RWPE2 (cell line): ENCODE measurements at places on chromosomes 3 and 15.
A peak's percentile ranks its signal among the peaks of the same experiment; 100 is the strongest.

GRCh38 chr3:18047052-18047451 is 304.6 kb upstream of the TBC1D5 start:
- no peak for DNase-seq

- DNase-seq = no peak
Measured at GRCh38 chr3:161794551-161794950, 297.9 kb downstream of the OTOL1 start.

DNA sequence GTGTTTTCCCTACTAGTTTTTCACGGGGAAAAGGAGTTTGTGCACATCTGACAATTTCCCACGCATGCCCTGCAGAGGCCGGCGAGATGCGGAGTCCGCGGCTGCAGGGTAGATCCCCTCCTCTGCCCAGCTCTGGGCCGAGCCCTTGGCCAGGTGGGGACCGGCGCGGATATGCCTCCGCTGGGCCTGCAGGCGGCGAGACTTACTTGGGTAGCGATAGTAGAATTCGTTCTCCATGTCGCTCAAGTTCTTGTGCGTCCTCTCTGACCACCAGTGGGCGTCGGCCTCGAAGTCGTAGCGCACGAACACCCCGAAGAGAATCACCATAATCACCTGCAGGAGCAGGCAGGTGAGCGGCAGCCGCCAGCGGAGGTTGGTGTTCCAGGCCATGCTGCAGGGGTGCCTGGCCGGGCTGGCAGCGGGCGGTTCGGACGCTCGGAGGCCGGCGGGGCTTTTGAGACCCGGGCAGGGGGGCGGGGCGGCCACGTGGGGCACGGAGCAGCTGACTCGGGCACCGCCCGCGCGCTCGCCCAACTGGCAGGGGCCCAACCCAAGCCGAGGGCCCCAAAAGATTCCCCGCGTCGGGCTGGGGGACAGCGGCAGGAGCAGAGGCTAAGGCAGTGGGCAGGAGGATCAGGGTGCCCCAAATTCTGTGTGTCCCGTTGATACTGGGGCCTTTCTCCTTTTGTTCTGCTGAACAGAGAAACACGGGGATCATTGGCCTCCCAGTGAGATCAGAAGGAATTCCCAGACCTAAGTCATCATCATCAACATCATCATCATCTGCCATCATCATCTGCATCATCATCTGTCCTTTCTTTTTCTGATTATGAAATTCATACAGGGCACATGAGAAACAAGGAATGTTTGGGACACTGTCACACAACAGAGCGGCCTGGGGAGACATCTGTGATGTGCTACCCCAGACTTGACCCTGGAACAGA is at the start of gene RHCG:
Gene RHCG (minus strand): TSS at position 429 of the 944 bp plus-strand sequence. CDS start 39 bp downstream, at position 390.
- DNase-seq = peak; percentile 74

GRCh38 chr3:16824081-16824696 is 60.6 kb upstream of the PLCL2 start:
- DNase-seq = no peak

GRCh38 chr3:66406831-66407610 is 93.8 kb downstream of the LRIG1 start:
- DNase-seq = no peak

DNA sequence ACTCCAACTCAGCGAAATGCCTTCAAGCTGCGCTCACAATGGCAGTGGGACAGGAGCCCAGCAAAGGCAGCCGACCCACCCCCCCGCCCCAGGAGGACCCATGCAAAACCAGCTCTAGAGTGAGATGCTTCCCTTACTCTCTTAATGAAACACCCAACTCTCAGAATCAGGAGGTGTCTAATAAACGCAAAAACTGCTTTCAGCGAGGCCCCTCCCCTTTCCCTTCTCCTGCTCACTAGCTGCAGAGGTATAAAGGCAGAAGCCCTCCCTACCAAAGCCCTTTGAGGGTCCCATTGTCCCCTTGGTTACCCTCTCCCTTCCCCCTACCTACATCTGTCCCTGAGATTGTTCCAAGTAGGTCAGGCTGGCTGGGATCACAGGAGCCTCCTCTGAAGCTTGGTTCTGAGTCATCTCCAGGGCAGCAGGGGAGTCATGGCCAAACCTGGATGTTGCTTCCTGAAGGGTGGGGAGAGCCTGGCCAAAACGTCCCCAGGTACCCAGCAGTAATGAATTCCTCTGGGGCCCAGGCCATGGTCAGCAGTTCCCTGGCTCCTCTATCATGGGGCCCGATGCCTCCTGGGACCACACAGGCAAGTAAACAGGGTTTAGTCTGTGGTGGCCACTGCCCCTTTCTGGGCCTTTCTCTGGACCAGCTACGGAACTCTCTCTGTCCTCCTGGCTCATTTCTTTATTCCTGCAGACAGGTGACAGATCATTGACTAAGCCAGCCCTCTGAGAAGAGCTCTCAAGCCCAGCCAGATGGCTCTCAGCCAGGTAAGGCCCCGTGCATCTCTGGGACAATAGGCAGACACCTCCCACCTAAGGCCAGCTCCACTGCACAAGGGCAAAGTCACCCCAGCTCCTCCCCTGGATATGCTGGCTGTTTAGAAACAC is 8.6 kb downstream of the KLHL25 start:
- DNase-seq = no peak

GRCh38 chr3:188568736-188569135 is 414.8 kb downstream of the LPP start:
- no peak for DNase-seq

GRCh38 chr3:100020876-100021644 is 93.2 kb downstream of the FILIP1L start:
- DNase-seq = no peak

DNA sequence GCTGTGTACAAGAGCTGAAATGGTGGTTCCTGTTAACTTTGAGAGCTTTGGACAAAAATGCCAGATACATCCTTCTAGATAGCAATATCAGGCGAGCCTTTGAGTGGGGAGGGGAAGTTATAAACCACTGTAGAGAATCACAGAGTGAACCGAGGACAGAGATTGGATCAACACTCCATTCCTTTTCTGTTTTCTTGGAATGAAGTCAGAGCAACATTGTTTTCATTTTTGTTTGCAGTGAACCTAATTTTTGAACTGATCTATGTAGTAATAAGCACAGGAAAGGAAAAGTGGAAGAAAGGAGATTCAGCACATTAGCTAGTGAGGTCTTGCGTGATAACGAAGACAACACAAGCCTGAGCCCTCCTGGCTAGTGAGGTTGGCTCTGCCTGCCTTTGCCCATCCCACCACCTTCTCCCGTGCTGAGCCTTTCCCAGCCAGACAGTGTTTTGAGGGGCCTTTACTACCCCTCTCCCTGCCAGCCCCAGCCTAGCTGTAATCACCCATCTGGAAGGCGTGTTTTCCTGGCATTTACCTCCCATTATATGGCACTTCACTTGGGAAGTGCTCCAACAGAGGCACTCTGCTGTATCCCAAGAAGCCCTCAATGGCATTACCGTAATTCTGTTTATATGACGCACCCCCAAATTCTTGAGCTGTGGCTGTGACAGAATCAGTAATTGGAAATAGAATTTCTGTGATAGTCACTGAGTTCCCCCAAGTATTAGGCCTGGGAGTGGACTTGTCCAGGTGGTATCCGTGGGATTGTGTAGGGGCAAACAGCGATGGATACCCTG is 129.8 kb downstream of the CACNA1D start:
- no peak for DNase-seq

GRCh38 chr3:25094932-25095685 is 333.0 kb upstream of the RARB start:
- DNase-seq = no peak

- no peak for DNase-seq
Measured at GRCh38 chr3:49462222-49462621, 7.8 kb upstream of the DAG1 start.

- DNase-seq = no peak
Measured at GRCh38 chr15:98405013-98405412, 243.3 kb upstream of the IGF1R start.

- no peak for DNase-seq
Measured at GRCh38 chr3:101796077-101796680, 17.2 kb downstream of the NXPE3 start.

DNA sequence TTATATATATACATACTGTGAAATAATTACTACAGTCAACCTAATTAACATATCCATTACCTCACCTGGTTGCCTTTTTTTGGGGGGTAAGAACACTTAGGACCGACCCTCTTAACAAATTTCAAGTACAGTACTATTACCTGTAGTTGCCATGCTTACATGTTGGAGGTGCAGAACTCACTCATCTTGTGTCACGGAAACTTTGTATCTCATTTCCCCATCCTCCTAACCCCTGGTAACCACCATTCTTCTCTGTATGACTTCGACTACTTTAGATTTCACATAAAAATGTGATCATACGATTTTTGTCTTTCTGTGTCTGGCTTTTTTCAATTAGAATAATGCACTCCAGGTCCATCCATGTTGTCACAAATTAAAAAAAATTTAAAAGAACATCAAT is 55.5 kb upstream of the MELTF start:
- no peak for DNase-seq

GRCh38 chr15:27871902-27872260 is 227.2 kb downstream of the OCA2 start:
- DNase-seq = no peak

- DNase-seq = no peak
Measured at GRCh38 chr3:190396001-190396400, 8.0 kb downstream of the CLDN16 start.

DNA sequence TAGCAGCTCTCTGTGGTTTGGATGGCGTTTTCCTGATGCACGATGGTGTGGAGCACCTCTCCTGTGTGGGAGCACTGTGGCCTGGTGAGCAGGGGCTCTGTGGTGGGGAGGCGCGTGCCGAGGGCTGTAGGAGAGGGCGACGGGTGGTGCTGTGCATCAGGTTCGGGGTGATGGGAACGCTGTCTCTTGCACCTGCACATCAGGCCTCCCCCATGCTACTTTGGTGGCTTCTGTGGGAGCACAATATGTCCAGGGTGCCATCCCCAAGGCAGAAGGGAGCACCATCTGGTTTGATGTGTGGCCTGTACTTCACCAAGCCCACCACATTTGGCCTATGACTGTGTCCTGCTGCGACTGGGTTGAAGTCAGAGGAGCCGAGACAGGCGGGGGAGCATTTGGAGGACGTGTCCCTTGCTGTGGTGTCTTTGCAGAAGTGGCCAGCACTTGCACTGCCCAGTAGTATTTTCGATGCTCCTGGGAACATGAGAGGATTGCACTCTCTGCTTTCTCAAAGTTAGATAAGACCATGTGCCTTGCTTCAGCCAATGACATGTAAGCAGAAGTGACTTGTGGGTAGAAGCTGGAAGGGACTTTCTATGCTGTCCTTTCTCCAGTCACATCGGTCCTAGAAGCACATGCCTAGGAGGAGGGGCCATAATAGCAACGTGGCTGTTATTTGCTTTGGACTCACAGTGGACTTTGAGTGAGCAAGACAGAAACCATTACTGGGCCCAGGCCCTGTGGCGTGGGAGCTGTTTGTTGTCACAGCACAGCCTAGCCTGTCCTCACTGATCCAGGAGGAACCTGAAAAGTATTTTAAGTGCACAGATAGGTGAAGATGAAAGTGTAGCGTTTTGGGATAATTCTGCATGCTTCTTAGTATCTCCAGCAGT is 72.1 kb downstream of the APBA2 start:
- no peak for DNase-seq

DNA sequence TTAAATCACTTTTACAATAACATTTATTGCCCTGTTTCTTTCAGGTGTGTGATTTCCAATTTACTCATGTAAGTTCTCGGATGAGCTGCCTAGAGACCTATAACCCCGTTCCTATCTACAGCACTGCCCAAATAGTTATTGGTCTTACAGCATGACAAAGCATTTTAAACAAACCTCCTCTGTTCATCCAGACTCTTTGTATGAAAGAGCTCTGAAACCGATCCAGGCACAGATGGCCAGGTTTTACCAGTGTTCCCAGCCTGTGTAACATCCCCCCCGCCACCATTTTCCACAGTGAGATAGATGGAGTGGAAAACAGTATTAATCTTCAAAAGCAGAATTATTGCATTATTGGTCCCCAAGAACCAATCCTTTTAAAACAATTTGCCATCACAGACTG is 59.0 kb upstream of the SPTSSB start:
- DNase-seq = no peak

DNA sequence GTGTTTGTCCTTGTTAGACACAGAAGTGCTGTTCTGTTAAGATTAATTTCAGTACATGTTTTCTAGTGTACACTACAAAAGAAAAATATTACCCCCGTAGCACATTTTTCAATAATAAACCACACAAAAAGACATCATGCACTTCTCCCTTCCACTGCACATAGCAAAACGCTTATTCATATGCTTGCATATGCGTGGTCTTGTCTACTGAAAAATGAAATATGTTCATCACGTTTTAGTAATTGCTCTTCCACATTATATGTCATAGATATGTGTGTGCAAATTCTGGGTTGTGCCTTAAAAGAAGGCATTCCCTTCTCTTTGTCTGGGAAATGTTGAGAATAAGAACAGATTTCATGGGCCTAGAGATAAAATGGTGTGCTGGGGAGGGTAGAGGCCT is 353.9 kb downstream of the NSUN3 start:
- DNase-seq = no peak

DNA sequence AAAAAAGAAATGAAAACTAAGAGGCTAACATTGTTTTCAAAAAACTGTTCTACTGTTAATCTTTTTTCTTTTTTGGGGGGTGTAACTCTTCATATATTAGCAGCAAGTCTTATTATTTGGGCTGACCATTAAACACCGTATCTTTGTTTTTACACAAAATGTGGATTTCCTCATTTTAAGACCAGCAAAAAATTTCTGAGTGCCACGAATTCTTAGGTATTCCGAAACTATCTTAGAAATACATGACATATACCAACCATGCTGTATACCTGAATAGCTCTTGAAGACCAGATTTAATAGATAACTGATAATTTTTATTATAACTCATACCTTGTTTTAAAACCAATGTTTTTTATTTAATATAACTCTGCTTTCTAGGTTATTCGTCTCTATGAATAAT is 620 bp upstream of the TTC23 start:
- no peak for DNase-seq

DNA sequence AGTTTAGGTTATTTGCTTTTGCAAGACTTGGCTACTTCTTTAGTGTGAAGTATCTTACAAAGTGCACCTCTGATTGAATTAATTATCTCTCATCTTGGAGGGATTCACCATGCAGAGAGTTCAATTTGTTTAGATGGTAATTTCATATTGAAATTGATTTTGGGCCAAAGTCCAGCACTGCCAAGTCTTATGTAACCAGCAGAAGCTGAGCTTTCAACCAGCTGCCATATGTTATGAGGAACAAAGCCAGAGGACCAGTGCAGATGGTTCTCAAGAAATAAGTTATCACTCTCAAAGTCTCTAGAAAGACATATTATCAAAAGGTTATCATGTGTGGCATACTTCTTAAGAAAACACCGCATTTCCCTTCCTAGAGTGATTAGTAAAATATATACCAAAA is 29.0 kb downstream of the ABHD6 start:
- DNase-seq = no peak

DNA sequence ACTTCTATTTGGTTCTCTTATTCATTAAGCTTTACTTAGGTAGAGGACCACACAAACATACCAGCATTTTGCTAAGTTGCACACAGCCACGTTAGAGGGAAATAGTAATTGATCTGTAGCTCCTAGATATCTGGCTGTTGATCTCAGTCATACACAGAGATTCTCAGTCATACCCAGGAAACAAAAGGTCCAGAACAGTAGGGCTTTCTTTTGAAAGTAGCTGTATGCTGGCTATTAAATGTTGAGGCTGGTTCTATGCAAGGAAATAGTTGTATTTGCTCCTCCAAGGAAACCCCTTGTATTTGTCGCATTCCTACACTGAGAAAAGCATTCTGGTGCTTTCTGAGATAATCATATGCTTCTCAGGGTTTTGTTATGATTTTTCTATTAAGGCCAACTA is 523.8 kb downstream of the SOX2 start:
- no peak for DNase-seq

GRCh38 chr3:134423153-134423552 is 48.9 kb upstream of the AMOTL2 start:
- no peak for DNase-seq
